Foreskin fibroblast (primary cell): ENCODE measurements at places on chromosomes 6 and 20.
A peak's percentile ranks its signal among the peaks of the same experiment; 100 is the strongest.

DNA sequence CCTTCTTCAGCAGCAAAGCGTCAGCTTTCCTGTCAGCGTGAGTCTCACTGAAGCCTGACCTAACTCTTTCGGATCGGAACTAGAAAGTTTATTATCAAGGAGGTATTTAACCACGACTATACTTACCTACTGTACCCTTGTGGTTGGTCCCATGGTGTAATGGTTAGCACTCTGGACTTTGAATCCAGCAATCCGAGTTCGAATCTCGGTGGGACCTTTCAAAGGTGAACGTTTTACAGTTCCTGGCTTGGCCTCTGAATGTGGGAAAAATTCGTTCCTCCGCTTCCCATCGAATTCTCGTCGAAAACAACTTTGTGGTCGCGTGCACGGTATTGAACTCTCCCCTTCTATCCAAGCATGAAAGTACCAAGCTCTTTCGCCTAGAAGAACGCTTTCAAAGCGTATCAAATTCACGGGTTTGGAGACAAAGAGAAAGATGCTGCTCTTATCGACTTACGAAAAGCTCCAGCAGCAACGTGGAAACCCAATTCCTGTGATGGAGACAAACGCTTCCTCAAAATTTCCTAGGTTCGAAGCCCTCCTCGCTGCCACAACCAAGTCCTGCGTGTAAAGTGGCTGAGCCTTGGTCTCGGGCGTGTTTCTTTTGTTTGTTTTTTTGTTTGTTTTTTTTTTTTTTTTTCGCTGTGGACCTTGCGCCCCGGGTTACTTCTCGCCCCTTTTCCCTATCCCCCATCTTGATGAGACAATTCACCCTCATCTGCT lies 63.7 kb downstream of the GPX5 start:
- peak; percentile 92 for DNase-seq

- no peak for DNase-seq
Observed at GRCh38 chr6:119076576-119077390, 1.7 kb downstream of the FAM184A start.

- peak; percentile 58 for DNase-seq
Observed at GRCh38 chr6:106254636-106255035, 70.9 kb downstream of the ATG5 start.

DNA sequence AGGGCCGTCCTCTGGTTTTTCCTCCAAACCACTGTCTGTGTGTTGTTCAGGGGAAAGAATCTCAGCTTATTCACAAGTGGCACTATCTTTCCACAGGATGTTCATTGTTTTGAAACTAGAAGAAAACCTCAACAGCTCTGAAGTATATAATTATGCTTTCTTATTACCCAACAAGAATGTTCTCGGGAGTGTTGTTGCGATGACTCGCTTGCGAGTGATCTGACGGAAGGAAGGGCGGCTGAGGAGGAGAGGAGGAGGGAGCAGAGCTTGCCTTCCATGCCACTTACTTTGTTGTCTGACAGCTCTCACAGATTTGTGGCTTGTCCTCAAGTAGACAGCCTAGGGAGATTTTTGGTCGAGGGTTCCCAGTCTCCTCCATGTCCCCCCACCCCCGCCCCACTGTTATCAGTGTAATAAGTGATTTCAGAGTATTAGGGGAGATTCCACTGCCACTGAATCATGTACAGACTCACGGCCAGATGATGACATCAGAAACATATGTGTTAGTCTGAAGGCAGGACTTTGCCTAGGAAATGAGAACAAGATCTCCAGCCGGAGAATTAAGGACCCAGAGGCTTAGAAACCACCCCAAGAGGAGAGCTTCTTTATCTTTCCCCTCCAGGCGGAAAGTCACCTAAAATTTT lies 80.7 kb upstream of the CCN6 start:
- DNase-seq, result peak; percentile 95

DNA sequence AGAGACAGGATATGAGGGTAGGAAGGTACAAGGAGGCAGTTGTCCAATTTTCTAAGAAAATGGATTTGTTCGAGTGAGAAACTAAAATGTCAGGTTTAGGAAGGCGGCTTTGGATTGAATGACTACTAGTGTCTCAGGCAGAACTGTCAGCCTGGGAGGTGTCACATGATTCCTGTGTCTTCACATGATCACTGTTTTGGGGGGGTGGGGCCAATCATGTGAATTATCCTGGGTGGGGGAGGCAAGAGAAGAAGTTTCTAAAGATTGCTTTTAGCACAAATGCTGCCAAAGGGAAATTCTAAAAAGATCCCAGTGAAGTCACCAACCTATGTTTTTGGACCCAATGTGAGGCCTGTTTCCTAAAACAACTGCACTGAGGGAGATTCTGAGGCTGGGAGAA lies 2.3 kb downstream of the SIRPA start:
- no peak for DNase-seq

- DNase-seq, result peak; percentile 19
Observed at GRCh38 chr20:52859156-52859876, 112.8 kb upstream of the TSHZ2 start.

DNA sequence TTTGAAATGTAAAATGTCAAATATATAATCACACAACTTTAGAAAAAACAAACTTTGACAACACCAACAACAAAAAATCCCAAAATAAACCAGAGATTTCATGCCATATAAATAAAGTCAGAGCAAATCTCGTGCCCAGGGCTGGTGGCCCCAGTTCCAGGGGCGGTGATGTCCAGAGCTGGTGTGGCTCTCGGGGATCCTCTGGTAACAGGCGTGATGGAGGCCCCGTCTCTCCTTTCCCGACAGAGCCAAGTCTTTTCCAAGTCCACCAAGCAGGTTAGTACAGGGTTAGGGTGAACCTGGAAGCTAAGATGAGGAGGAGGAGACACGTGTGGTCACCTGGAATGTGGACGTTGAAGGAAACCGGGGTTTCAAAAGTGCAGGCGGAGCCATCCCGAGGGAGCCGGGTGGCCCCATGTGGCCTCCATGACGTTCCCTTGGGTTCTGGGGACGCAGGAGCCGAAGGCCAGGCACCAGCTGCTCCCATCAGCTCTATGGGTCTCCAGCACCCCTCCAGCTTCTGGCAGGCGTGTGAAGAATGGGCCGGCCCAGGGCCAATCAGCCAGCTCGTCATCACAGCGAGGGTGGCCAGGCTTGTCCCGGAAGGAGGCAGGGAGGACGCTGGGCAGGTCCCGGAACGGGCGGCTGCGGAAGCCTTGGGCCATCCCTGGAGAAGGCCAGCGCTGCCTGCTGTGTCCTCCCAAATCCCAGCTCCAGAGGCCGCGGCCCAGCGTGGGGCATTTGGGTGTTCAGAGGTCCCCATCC lies 202.5 kb downstream of the PREX1 start:
- DNase-seq, result no peak

DNA sequence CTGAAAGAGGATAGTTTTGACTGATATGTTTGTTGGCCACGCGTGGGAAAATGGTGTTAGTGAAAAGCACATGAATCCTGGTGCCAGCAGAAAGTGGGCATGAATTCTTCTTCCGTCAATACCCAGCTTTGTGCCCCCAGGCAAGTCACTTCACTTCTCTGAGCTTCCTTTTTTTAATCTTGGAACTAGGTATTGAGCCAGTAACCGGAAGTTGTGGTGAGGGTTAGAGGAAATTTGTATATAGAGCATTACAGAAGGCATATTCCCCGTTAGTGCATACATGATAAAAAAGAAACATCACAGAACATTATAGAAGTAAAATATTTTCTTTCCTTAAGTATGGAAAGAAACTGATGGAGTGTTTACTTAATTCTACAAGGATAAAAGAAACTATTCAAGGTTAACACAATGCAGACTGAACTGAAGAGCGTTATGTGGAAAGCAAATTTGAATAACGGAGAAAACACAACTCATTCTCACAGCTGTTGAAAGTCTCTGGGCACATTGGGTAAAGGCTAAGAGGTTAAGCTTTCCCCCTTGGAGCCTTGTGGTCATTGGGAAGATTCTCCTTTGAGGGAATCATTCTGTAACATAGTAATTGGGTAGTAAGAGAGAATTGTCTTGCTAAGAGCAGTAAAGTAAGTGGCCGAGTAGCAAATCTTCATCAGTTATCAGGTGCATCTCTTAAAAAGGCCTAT lies 223.1 kb downstream of the BCAS1 start:
- DNase-seq, result no peak

DNA sequence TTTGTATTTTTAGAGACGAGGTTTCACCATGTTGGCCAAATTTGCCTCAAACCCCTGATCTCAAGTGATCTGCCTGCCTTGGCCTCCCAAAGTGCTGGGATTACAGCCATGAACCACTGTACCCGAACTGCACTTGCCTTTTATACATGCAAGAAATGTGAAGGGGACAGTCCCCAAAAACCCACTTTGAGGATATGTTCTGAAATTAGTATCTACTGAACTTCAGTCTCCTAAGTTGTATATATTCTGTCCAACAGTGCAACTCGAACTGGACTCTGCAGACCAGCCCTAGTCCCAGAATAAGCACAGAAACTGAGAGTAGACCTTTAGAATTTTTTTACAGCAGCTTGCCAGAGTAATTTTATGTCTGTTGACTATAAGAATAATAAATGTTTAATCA lies 28.5 kb downstream of the BACH2 start:
- DNase-seq, result no peak

DNA sequence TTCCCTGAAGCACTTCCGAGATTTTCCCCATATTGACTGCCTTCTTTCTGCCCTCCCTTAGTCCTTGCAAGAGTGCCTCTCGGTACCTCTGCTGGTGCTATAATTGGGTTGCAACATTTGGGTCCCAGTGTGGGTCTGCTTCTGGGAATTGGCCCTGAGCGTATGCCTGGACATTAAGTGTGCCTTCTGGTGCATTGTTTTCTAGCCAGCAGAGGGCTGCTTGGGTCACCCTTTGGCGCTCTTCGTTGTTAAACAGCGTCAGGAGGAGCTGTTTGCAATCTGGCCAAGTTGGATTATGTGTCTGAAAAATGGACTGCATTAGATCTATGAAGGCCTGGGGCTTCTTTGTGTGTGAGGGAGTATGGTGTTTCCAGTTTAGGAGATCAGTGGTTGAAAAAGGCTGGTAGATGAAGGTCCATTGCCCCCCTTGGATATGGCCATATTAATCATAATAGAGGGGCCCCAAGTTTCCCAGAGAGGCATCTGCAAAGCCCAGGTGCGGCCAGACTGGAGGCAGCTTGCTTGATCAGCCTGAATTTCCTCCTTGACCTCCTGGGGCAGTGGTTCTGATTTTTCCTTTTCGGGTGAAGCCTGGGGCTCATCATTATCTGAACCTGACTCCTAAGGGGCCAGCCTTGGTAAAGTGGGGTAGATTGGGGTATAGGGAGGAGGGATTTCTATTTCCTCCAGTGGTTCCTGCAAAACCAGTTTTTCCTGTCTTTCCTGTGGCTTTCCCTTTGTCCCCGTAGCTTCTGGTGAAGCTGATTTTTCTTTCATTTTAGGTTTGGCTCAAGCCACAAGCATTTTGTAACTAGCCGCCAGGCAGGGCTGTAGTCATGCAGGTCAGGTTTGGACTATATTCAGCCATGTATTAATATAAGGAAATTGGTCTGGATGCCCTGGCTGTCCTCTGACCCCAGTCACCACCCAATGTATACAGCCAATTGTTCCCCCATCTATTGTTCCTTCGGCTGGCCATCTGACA lies 85.4 kb upstream of the GPR6 start:
- peak; percentile 23 for DNase-seq
